ENCODE measurements at places on chromosomes 3 and 15.

DNA sequence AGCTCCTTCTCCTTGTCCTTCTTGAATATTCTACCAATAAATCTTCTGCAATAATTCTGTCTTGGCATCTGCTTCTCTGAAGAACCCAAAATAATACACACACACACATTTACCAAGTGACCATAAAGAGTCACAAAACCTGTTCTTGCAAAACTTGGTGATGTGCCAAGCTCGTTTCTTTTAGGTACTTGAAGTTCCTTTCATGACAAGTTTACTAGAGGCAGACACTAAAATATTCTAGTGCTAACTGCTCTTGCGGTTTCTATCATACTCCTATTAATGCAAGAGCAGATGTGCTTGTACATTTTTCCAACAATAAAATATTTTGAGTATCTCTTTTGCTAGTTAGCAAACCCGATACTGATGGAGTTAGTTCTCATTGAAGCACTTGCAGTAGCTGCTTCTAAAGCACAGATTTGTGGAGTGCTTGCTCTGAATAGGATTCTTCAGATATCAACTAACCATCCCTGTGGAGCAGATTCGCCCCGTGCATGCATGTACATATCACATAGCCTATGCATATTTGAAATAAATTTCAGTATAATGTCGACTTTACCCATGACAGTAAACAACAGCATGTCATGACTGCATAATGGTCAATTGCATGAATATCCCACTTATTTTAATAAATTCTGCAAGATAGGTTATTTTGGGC, 23.2 kb downstream of the HHLA2 start:
- DNase-seq: no peak

GRCh38 chr15:61029082-61029481, 200.0 kb downstream of the RORA start:
- DNase-seq: no peak

DNA sequence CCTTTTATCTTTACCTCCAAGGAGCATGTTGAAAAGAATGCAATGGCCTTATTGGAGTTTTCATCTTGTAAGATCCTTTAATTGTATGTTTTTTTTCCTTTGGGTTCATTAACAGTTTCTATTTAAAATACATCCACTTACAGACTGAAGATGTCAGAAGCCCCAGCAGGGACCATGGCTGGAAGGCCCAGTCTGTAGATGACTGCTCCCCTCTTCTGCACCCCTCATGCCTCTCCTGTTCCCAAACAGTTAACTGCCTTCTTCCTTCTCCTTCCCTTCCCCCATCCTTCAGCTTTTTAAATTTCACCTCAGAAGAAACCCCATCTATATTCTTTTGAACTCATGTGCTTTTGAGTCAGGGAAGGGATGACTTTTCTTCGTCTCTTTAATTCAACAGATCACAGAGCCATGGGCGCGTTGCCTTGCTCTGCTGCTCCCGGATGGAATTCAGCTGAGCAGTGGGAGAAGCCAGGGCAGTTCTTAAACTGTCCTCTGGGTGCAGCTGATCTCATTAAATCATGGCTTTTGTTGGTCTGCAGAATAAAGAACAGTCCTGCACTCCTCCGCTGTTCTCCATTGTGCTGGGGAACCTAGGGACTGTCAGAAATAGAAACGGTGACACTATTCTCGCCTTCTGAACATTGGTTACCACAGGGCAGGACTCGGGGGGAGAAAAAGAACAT, 71.5 kb upstream of the EIF1B start:
- DNase-seq: no peak

DNA sequence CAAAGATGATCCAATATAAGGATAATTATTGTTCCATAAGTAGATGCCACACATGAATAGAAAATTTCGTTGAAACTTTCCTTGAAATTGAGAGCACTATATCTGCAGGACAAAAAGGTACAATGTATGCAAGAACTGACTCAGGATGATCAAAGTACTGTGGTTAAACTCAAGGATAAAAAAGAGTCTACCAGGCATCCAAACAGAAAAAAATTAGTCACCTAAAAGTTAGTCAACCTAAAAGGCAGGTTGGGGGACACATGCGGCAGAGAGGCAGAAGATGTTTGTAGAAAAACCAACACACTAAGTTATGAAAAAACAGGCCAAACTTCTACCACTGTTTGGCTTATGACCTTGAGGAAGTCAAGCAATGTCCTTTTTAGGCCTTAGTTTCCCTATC, 68.7 kb downstream of the GSK3B start:
- DNase-seq: no peak

GRCh38 chr15:88125576-88125975, 131.0 kb downstream of the NTRK3 start:
- no peak for DNase-seq

GRCh38 chr3:30349507-30349906, 256.9 kb upstream of the TGFBR2 start:
- no peak for DNase-seq

- no peak for DNase-seq
These were observed 65.4 kb downstream of the TFRC start for GRCh38 chr3:196016485-196016884.

DNA sequence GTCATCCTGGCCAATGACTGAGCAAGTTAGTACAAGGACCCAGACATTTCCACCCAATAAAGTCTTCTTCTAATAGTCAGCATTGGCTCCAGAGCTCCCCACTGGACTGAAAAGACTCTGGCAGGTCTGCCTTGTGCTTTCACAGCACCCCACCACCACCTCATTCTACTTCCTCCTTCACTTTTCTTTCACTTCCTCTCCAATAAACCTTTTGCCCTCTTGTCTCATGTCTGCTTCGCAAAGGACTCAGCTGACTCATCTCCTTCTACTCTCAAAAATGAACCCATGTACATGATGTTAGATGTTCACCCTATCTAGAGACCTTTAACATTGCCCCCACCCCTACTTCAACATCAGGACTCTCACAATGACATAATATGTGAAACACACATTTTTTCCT, 181.0 kb upstream of the PPP2R3A start:
- no peak for DNase-seq

GRCh38 chr15:78453447-78453846, 15.4 kb downstream of the IREB2 start:
- DNase-seq: no peak

- DNase-seq: no peak
These were observed 7.2 kb downstream of the LIPC start for GRCh38 chr15:58438956-58439355.

DNA sequence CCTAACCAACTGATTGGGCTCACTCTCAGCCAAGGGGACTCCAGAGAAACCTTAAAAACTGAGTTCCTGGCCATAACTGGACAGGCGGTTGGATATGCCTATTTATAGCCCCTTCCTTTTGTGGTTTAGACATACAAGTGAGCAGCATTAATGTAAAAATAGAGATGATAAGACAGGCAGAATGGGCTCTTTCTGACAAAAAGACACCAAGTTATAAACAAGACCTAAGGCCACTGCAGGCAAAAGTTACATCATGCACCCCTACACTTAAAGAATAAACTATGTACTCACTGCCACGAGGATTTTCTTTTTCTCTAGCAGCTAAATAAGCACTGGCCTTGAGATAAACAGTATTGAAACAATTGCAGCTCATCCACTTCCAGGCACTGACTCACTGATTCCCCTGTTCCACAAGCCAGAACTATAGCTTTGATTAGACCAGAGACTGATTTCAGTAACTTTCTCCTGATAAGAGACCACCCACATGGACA, 30.1 kb downstream of the SUCNR1 start:
- no peak for DNase-seq

GRCh38 chr3:37770938-37771918, 90.5 kb upstream of the CTDSPL start:
- DNase-seq: no peak

DNA sequence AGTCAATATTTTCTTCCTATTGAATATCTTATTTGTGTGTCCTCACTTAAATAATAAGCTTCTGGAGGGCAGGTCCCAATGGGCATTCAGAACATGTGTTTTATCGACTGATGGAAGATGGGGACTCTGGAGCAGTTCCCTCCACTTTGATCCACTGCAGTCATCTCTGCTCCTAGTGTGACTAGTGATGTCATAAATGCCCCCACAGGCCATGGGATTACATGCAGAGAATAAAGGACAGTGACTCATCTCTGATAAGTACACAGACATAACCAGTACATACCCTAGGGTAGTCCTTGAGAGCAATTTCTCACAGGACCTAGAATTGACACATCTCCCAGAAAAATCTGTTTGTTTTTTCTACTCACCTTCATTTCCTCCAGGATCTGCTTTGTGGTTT, 49.4 kb upstream of the FMN1 start:
- no peak for DNase-seq

DNA sequence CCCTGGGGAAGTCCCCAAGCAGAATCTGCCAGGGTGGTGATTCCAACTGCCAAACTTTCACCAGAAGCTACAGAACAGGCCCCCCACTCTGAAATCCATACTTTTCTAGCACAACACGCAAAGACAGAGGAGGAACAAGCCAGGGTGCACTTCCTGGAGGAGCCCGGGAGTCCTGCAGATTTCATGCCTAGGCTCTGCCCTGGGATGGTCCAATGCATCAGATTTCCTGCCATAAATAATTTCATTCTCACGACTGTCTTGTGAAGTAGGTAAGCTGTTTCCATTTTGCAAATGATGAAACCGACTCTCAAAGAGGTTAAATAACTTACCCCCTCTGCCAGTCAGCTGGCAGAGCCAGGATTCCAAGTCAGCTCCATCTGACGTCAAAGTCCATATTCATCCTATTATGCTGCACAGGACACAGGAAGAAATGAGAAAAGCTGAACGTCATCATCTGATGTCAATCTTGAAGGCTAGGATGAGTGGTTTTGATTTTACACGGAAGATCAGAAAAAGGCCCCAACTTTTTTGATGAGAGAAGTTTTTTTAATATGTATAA, 134.8 kb upstream of the IGF1R start:
- DNase-seq: no peak

DNA sequence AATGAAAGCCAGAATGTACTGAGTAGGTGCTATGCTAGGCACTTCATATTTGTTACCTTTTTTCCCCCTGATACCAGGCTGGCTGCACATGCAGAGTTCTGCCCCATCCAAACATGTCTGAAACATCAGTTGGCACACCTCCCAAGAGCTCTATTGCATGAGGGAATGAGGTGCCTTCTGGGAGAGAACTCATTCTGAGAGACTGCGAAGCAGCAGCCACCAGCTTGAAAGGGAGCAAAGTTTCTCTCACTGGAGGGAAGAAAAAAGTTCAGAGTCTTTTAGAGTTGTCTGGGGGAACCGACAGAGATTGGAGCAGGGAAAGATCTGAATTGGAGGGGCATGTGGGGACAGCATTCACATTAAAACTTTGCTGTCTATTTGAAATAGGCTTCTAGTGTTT, 84.1 kb downstream of the AGBL1 start:
- no peak for DNase-seq

DNA sequence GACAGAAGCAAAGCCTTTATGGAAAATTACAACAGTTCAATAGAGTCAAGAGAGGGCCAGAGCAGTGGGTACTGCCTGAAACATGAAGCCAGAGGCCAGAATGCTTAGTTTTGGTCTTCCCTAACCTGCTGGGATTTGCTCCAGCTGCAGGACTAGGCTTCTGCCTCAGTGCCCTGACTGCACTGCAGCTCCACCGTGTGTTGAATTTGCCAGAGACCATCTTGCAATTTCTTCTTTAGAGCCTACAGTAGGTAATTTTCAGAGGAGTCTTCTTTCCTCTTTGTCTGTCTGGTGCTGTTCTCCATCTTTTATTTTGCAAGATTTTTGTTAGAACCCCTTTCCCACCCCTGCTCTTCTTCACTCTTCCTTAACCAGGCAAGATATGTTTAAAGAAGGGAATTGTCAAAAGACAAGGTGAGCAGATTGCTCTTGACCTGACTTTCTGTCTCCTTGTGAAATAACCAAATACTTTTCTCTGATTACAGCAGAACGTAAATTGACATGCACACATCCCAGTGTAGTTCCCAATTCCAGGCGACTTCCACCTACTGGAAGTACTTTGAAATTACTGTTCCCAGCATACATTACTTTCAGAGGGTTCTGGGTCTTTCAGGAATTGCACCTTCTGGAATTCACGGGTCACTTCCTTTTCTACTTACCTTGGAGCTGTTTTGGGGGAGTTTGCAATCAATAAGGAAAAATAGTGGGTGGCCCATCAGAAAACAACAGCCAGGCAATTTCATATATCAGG, 161.2 kb downstream of the MINAR1 start:
- no peak for DNase-seq

- DNase-seq: no peak
These were observed 286.7 kb upstream of the TGFBR2 start for GRCh38 chr3:30319713-30320112.

DNA sequence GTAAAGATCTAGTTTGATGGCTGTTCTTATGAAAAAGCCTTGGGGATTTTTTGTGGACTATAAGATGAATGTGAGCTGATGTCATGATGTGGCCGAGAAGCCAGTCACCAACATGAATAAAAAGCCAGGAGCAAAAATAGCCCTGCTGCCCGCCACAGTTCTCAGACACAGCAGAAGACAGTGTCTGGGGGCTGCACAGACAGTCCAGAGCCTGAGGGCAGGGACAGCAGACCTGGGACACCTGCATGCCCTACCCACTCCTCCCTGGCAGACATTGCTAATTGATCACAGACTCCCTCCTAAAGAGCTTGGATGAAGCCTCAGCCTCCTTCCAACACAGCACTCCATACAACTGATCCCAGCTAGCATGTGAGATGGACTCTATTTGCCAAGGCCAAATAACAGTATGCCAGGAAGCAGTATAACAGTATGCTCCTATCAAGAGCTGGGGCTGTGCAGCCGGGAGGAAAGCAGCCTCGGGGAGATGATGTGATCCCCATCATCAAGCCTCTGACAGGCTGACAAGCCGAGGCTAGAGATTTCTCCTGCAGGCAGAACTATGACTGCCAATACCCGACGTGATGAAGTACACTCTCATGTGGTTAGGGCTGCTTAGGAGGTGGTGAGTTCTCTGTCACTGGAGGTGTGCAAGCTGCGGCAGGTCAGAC, 105.4 kb upstream of the RPL32 start:
- no peak for DNase-seq

DNA sequence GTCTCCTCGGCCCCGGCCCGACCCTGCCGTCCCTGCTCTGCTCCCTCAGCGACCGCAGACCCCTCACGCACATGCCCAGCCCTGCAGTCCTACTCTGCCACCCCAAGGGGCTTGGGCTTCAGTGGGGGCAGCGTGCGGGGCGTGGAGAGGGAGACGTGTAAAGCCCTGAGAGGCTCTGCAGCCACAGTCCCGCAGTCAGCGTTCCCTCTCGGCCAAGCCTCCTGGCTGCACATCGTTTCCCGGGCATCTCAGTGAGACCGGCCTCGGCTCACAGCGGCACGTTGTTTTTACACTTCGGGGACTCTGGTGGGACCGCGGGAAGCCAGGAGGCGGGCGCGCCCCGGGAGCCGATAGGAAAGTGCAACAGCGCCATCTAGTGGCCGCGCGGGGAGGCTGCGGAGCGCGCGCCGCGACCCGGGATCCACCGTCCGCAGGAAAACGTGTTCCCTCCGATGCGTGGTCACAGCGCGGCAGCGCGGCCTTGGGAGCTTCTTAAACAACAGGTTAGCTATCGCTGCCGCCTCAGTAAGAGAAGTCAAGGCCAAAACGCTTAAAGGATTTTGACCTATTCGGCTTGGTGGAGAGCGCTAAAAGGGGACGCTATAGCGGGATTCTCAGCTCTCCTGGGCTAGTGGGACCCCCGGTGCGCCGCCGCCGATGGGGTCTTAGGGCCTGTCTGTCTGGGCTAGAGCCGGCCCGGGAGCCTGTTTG, 226.8 kb upstream of the IGF1R start:
- peak; percentile 38 for DNase-seq
